ENCODE measurements at places on chromosomes 11 and 22.

DNA sequence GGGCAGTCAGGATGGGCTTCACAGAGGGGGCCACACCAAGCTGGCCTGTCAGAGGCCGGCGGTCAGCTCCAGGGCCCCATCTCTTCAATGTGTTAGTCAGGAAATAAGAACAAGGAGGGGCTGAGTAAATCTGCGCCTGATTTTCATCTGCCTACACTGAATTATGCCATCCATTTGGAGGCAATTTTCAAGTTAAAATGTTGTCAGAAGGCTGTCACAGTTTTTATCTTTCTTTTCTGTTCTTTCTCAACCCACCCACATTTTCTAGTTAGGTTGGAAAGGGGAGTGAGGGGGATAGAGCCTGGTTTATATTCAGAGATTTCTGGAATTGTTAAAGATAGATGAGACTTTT, 18.8 kb downstream of the ADORA2A start:
- DNase-seq = no peak

DNA sequence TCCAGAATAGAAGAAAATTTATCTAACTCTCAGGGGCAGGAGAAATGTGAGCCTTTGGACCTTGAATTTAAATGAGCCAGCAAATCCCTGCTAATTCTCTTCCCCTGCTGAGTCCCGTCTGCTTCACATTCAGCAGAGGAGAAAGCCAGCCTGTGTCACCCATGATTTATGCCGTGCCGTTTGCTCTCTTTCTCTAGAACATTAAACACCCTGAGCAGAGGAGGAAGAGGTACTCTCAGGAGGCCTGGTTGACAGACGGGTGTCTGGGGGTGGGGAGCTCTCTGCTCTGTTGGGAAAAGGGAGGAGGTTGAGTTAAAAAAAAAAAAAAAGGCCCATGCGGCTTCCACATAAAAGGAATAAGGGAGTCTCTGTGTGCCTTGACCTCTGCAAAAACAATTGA, 11.3 kb upstream of the MTMR3 start:
- DNase-seq = no peak

GRCh38 chr11:696955-697491, 1.4 kb downstream of the TMEM80 start:
- DNase-seq = no peak

GRCh38 chr11:7597620-7598019, 75.7 kb downstream of the CYB5R2 start:
- no peak for DNase-seq

GRCh38 chr11:11363674-11364073, 10.6 kb upstream of the CSNK2A3 start:
- DNase-seq = no peak

- DNase-seq = no peak
Observed at GRCh38 chr11:94597896-94598295, 30.7 kb downstream of the PIWIL4 start.

DNA sequence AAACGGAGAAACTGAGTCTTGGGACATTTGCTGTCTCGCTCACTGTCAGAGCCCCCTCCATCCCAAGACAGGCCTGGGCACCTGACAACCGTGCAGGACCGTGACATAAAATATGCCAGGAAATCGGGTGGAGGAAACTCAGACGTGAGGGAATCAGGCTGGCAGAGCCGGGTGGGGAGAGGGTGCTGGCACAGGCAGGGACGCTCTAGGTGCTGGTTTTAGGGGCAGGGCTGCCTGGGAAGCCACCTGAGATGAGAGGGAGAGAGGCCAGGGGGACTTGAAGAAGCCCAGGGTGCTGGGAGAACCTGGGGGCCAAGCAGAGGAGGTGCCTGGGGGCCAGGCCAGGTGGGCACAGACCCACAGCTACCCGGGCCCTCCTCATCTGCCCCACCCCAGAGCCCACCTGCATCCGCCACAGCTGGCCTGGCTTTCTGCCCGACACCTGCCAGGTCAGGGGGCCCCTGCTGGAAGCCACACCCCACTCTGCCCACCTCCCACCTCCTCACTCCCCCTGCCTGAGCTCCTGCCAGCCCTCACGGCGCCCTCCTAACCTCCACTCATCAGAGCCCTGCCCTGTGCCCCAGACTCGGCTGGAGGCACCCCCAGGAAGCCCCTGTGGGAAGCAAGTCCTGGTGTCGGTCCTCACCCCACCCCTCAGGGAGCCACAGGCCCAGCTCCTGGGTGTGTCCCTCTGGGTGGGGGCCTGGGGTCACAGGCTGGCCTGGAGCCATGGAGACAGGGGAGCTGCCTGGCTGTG, 27.3 kb upstream of the MUC5AC start:
- DNase-seq = no peak

GRCh38 chr22:35638001-35638400, 10.2 kb upstream of the APOL6 start:
- DNase-seq = no peak

DNA sequence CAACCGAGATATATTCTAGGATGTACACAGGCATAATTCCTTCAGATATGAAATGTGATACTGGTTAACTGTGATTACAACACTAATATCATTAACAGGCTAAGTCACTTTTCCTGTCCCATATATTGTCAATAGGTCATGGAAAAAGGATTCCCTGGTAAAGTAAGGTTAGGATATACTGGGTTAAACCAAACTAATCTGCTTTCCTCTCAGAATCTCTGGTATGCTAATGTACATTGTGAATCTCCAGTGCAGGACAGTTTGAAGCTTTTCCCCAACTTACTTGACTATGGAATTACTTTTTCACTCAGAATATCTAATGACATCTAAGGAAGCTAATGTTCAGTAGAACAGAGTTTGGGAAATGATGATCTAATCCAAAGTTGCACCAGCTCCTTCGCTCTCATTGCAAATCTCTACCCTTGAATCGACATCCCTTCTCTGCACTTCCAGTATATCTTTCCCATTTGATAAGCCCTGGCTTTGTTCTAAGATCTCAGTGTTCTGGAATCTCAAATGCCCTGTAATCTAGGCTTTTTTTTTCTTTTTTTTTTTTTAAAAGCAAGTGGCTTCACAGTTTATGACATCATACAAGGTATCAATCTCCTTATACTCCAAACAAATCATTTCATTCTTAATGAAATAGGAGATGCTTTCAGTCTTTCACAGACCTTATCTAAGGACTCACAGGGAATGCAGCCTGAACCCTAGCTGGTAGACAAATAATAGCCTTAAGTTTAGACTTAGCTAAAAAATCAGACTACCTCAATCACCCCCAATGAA, 43.8 kb downstream of the COPB1 start:
- no peak for DNase-seq

GRCh38 chr11:34682825-34683224, 61.9 kb downstream of the EHF start:
- DNase-seq = no peak

- no peak for DNase-seq
Observed at GRCh38 chr11:97814325-97814959, 1206.3 kb upstream of the CNTN5 start.

- DNase-seq = no peak
Observed at GRCh38 chr11:13242564-13242963, 35.0 kb upstream of the BMAL1 start.

DNA sequence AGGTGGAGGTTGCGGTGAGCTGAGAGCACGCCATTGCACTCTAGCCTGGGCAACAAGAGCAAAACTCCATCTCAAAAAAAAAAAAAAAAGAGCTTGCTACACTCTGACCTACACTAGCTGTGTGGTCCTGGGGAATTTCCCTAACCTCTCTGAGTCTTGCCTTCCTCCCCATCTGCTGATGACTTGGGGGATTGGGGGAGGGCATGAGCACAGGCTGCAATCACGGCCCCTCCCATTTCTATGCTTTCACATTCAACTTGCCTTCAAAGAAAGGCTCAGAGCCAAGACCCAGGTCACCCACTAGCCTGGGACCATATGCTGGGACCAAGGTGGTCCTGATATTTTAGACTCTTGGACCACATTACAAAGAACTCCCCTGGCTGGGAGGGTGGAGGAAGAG, 39.8 kb upstream of the TEF start:
- DNase-seq = no peak

- DNase-seq = no peak
Observed at GRCh38 chr22:29340566-29340965, 25.1 kb upstream of the RASL10A start.

- no peak for DNase-seq
Observed at GRCh38 chr11:100353083-100353482, 334.0 kb upstream of the ARHGAP42 start.

GRCh38 chr11:20211691-20212090, 51.4 kb upstream of the DBX1 start:
- DNase-seq = no peak

DNA sequence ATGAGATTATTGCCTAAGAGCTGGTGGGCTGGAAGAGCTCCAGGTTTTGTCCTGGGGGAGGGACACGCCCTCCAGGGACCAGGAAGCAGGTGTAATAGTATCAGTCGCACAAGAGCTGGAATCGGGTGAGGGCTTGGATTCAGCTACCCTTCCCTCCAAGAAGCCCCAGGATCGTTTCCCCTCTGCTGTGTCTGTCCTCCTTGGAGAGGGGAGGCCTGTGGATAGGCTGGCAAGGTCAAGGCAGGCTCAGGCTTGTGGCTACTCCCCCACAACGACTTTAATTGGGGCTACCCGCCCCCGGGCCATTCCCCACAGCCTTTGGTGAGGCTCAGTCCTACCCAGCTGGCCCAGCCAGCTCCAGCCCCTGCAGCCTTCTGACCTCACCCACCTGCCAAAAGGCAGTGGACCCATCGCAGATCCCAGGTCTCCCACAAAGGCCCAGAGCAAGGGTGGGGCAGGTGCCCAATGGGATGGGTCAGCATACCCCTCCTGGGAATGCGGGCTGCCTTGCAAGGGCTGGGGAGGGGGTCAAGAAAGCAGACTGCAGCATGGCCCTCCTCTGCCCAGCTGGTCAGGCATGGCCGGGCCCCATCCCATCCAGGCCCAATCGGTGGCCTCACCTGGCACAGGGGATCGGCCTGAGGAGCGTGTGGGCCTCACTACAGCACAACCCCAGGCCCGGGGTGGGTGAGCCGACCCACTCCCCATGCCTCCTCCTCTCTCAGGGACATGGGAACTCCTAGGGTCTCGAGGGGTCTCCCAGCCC, 1.0 kb downstream of the CTSD start:
- DNase-seq = no peak

DNA sequence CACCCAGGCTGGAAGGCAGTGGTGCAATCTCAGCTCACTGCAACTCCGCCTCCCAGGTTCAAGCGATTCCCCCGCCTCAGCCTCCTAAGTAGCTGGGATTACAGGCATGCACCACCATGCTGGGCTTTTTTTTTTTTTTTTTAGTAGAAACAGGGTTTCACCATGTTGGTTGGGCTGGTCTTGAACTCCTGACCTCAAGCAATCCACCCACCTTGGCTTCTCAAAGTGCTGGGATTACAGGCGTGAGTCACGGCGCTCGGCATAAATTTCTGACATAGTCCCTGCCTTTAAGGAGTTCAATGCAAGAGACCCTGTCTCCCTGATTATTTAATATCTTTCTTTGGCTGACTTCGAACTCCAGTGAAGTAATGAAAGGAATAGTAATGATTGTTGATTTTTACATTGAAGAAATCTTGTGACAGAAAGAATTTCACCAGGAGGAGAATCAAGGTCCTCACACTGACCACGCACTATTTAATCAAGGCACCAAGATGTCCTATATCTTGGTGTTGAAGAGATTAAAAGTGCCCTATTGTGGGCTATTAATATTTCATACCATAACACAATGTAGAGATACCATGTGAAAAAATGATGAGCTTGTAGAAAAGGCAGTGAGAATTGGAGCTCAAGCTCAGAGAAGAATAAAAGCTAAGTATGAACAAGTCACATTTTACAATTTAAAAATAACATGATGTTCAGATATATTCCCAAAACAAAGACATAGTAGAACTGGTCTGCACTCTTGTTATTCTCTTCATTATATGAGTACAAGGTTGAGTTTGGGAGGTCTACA, 71.6 kb upstream of the BLID start:
- no peak for DNase-seq

DNA sequence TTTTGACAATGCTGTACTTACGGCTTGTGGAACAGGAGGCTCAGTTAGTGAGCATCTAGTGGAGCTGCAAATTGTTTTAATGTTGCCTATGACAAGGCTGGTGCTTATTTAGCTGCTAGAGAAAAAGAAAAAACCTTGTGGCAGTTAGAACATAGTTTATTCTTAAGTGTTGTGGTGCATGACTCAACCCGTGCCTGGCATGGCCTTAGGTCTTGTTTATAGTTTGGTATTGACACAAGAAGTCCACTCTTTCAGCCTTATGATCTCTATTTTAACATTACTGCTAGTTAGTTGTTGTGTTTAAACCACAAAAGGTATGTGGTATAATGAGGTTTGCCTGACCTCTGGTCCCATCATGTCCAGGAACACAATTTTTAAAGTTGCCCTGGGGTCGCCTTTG, 744.6 kb downstream of the FAM181B start:
- no peak for DNase-seq

DNA sequence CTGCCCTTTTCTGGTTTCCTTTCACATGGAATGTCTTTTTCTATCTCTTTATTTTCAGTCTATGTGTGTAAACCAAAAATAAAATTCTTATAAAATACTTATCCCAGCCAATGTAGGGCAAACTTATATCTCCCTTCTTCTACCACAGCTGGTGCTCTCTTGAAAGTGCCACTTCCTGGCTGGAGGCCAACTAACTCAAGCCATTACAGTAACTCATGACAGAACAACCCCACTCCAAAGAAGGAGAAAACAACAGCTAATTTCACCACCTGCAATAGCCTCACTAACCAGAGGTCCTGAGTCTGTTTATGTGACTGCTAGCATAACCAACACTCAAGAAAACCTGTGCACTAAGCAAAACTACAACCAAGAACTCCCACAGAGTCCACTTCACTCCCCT, 74.9 kb upstream of the DBX1 start:
- DNase-seq = no peak

- no peak for DNase-seq
Observed at GRCh38 chr11:12356944-12357655, 20.3 kb upstream of the PARVA start.

- no peak for DNase-seq
Observed at GRCh38 chr11:104060004-104060794, 23.8 kb downstream of the DDI1 start.

DNA sequence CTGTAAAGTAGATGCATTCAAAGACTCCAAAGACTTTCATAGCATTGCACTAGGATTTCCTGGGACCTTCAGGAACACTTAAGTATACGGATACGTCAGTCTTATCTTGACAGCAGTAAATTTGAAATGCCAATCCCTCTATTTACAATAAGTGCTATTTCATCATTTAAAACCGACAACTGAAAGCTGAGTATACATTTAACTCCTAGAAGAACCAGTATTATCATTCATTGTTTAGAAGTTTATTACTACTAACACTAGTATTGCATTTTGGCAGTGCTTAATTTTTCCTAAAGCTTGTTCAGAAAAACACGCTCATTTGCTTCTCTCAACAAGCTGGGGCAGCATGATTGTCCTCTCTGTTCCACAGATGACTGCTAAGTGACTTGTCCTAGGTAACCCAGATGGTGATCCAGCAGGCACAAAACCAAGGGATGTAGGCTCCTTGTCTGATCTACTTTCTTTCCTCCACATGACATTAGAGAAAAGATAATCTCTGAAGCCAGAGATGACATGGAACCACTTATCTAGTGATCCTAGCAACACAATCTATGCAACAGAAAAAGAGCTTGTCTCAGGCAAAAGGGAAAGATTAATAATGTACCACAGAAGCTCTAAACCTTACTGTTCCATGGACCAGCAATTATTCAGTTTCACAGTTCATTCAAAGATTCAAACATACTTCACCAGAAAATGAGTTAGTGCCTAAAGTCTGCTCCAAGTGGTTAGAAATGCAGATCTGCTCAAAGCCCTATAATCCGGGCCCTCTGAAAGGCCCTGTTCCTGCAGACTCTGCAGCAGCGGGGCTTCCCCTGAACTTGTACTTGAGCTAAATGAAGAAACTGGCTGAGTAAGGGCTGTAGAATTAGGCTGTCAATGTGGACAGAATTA, 5.2 kb downstream of the MAML2 start:
- DNase-seq = peak; percentile 45

GRCh38 chr11:107924306-107924705, 3.9 kb upstream of the RAB39A start:
- no peak for DNase-seq
